ENCODE measurements at places on chromosomes 6 and 20.
A peak's percentile ranks its signal among the peaks of the same experiment; 100 is the strongest.

GRCh38 chr6:125117818-125118217, 35.8 kb upstream of the TPD52L1 start:
- no peak for DNase-seq

DNA sequence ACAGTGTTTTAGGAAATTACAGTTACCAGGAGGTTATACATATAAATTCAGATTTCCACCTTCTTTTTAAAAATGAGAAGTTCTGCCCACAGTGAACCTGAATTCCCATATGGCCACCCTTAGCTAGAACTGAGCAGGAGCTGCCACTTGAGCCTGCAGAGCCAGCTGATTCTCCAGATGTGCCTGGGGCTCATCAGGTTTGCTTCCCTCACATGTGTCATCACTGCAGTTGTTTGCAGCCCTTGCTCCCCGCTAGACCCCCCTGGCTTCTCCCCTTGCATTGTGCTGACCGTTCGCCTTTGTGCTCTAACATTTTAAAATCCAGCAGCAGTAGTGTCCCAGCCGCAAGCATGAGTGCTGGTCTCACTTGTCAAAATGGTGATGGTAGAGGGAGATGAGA, 131.1 kb downstream of the UTRN start:
- no peak for DNase-seq

- DNase-seq, result peak; percentile 56
Measured at GRCh38 chr20:45933266-45934045, 1.0 kb upstream of the PCIF1 start.

DNA sequence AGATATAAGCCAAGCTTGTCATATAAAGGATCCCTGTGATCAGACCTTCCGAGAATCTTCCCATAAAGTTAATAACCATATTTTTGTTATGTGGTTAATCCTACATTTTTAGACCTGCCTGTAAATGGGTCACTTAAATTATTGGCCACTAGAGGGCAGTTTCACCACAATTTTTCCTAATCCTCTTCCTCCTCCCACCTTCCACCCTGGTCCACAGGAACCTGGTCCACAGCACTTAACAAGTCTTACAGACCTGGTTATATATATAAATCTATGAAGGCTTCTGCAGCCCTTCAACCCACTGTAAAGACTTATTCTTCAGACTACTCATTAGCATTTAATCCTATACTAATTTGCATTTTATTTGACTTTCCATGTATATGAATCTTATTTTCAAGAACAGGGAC, 28.3 kb downstream of the MRS2 start:
- no peak for DNase-seq

- DNase-seq, result peak; percentile 16
Measured at GRCh38 chr20:58692579-58693225, at the start of gene NPEPL1. NPEPL1 (plus strand) TSS chr20:58692800; CDS start chr20:58692901, 101 bp downstream.

- DNase-seq, result no peak
Measured at GRCh38 chr20:63745424-63745805, 5.8 kb downstream of the SLC2A4RG start.

DNA sequence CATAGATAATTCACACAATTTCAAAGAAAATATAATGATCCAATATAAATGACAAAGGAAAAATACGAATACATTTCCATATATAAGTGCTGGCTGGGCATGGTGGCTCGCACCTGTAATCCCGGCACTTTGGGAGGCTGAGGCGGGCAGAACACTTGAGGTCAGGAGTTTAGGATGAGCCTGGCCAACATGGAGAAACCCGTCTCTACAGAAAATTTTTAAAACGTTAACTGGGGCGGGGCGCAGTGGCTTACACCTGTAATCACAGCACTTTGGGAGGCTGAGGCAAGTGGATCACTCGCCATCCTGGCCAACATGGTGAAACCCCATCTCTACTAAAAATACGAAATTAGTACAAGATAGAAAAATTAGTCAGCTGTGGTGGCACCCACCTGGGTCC, 14.9 kb upstream of the MAPK13 start:
- DNase-seq, result no peak

DNA sequence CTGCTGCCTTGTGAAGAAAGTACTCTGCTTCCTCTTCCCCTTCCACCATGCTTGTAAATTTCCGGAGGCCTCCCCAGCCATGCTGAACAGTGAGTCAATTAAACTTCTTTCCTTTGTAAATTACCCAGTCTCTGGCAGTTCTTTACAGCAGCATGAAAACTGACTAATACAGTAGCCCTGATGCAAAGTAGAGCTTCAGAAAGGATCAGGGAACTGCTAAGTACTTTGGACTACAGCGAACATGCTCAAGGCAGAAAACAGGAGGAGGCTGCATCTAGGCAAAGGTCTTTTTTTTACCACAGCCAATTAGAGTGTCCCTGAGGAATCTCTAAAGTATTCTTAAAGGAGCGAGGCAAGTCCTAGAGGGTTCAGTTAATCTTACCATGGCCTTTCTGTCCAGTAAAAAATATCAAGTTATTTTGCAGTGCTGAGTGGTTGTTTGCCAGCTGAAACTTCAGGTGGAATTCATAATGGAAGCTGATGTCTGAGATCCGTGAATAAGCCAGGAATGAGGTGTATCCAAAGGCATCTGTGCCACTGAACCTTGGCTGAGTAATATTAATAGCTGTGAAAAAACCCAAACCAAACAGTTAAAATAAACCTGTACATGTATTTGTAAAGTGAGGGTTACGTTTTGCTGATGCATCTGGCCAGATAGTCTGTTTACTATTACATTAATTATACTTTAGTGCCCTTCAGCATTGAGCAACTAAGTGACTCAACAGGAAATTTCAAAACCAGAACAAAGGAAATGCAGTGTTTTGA, 170.4 kb downstream of the PHF3 start:
- DNase-seq, result no peak

DNA sequence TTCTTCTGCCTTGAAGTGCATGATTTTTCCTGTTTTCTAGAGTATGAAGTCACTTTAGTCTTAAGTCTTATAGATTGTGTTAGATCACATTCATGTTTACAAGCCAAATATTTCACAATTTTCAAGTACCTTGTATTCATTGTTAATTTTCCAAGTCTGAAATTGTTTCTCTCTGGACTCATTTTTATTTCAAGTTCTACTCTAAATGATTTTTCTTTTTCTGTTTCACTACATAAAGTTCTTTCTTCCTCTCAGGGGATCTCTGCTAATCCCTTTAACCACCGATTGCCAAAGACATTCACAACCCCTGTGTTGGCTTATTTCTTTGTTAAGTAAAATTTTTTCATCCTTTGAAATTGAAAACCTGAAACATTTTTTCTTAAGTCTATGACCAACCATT, 805.7 kb downstream of the KIF16B start:
- DNase-seq, result no peak

DNA sequence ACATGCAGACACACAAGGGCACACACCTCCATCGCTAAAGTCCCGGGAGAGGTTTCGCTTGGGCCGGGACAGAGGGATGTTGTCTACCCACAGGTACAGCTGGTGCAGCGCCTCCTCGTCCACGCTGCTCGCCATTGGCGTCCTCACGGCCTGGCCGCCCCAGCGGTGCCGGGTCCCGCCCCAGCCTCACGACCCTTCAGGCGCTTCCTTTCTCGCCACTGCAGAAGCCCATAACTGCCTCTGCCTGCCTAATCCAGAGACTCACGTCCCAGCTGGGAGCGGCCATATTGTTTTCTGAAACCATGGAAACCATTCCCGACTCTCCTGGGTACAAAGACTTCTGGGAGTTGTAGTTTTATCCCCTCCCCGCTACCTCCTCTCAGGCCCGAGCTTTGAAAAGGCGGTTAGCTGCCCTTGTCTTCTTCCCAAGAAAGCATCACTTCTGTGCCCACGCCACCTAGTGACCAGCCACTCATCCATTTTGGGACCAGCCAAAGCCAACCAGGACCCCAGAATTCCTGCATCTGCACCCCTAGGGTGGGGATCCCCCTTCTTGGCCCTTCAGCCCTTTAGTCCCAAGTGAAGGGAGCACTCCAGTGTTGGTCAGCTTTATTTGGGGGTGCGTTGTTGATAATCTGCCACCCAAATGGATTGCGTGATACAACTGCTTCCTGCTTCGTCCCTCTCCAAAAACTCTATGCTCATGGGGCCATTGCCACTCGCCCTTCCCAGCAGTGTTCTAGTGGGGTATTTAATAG, at the start of gene SPEF1:
TSS of gene SPEF1 (minus strand) at position 296 of the 758 bp plus-strand sequence. CDS start at position 135, 161 bp downstream.
- DNase-seq, result no peak

DNA sequence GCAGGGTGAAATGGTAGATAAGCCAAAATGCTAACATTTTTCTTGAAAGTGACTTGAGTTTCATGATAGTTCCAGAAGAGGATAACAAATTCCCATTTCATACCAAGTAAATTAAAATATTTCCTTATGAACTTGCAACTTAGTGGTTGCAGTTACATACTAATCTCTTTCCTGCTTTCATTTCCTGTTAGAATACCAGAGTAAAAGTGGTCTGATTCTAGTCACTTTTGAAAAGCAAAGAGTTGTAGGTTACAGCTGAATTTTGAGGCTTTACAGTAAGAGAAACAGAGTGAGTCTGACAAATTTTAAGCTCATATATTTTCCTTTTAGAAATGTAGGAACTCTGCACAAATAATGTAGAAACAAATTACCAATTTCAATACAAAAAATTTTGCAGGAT, 117.4 kb downstream of the ZFAND3 start:
- DNase-seq, result no peak

GRCh38 chr20:47024461-47024937, 129.9 kb downstream of the EYA2 start:
- DNase-seq, result no peak

- no peak for DNase-seq
Measured at GRCh38 chr20:38202982-38203293, 37.9 kb upstream of the TGM2 start.

GRCh38 chr6:110581679-110582078, 105.3 kb upstream of the SLC22A16 start:
- DNase-seq, result no peak

- DNase-seq, result no peak
Measured at GRCh38 chr6:134564705-134565104, 246.8 kb upstream of the SGK1 start.

- DNase-seq, result no peak
Measured at GRCh38 chr6:136886091-136886490, 36.0 kb upstream of the SLC35D3 start.

- DNase-seq, result no peak
Measured at GRCh38 chr6:100559859-100560258, 95.1 kb upstream of the SIM1 start.

GRCh38 chr6:89350281-89350966, 2.1 kb downstream of the UBE2J1 start:
- no peak for DNase-seq

DNA sequence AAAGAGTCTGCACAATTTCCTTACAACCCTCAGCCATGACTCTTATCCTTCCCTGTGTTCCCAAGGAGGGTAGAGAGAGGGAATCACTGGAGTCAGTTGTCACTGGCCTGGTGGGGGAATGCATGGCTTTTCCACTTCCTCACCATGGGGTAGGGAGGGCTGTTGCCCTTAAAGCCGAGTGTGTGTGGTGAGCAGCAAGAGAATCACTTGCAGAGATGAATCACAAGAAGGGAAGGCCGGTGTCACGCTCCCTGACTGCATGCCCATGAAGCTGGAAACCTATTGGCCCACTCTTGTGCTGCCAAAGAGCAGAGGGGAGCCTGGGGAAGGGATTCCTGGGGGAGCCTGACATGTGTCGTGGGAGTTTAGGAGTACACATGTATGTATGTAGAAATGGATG, 18.1 kb upstream of the BMP6 start:
- no peak for DNase-seq

GRCh38 chr20:53020834-53021233, 48.7 kb downstream of the TSHZ2 start:
- no peak for DNase-seq

DNA sequence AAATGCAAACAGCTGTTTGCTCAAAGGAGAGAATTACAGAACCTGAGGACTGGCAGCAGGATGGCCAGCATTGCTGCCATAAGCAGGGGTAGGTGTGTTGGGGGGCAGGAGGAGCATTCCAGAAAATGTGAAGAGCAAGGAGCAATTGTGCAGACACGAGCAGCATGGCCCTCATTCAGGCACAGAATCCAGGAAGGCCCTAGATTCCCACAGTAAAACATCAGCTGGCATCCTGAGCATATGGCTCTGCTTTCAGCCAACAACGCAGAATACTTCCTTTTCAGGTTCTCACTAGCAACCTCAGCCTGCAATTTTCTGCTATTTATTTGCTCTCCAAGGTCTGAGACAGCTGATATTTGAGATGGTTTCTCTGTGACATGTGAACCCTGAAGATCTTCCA, 243.4 kb upstream of the POU3F2 start:
- DNase-seq, result no peak

DNA sequence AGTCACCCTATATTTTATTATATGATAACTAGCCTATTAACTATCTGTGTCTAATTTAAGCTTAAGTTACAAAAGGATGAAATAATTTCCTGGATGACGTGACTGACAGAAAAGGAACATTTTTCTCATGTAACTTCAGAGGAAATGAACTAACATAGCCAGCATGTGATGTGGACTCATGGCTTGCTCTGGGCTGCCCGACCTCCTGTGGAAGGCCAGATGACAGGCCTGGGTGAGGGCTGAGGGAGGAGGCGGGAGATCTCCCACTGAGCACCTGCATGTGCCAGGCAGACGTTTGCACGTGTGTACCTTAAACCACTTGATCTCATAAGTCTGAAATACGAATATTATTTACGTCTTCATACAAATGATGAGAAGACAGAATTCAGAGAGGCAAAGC, 321.1 kb downstream of the SYNE1 start:
- no peak for DNase-seq

DNA sequence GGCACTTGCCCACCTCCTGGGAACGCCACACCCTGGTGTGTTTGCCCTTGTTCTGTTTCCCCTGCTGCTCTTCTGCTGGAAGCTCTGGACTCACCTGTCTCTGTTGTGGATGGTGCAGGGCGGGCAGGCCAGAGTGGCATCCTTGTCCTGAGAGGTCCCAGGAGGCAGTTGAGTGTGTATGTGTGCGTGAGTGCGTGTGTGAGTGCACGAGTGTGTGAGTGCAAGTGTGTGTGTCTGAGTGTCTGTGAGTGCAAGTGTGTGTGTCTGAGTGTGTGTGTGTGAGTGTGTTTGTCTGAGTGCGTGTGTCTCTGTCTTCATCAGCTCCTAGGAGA, 12.2 kb downstream of the IGF2R start:
- DNase-seq, result no peak

- DNase-seq, result no peak
Measured at GRCh38 chr20:15630360-15630759, 942.9 kb downstream of the KIF16B start.

GRCh38 chr20:49914310-49915117, 815 bp downstream of the SPATA2 start:
- DNase-seq, result no peak

DNA sequence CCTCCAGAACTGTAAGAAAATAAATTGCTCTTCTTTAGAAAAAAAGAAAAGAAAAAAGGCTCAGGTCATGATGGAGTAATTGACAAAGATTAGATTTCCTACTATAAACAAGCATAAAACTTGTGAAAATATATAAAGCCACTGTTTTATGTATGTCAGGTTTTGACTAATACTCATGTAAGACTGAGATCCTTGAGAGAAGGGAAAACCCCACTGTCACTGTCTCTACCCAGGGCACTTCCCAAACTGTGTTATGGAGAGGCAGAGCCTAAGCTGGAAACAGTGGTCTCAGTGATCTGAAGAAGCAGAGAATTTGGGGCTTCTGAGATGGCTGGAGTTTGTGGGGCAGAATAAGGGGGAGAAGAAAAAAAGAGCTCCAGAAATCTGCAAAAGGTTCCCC, 7.6 kb downstream of the ACAT2 start:
- DNase-seq, result no peak

- DNase-seq, result no peak
Measured at GRCh38 chr20:63208346-63208909, 7.5 kb downstream of the YTHDF1 start.

- no peak for DNase-seq
Measured at GRCh38 chr20:2750491-2751251, 49.8 kb downstream of the CPXM1 start.

GRCh38 chr6:340991-341827, 48.9 kb downstream of the DUSP22 start:
- no peak for DNase-seq

All from activated CD4-positive, alpha-beta T cell treated with anti-CD3 and anti-CD28 coated beads, Interleukin-2, amount 50 U/mL, for 24 hours (primary cell).